ENCODE measurements at places on chromosomes 11 and 22. TPM values are rescaled to one million over a fixed set of nuclear protein-coding genes. Genes with fewer than 3 reads are reported as not detected.

GUCY1A2 gene
- not detected for total RNA-seq

OR52I2 gene
- not detected for total RNA-seq

DNA sequence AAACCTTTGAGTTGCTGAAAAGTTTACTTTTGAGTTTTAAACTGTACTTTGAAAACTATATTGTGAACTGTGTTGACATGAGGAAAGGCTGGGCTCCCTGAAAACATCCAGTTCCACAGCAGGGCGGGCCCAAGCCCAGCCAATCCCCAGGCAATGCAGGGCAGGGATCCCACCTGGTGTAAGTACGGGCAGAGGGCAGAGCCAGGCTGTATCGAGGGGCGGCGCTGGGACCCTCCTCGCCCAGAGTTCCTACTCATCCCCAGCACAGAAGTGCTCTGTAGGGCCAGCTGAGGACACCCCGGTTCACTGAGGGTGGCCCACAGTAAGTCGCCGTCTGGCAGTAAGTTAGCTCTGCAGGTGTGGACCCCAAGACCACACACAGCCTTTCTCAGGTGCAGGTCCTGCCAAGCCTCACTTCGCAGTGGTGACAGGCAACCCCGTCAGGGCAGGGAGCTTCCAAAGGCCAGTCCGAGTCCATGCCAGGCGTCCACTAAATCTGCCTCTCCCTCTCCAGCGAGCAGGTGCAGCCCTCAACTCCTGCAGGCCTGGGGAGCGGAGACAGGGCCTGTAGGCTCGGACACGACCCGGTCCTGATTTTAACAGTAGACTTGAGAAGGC, 6.3 kb downstream of the RASSF7 start:
- peak overlapping the region; percentile 85 for H3K4me3 ChIP-seq
- DNase-seq = no peak
- H3K27me3 ChIP-seq = no peaks in the 10 kb centered on the region
- peaks cover 27% of the 10 kb centered on the region for H3K36me3 ChIP-seq
- no peak overlapping the region for H3K27ac ChIP-seq

DNA sequence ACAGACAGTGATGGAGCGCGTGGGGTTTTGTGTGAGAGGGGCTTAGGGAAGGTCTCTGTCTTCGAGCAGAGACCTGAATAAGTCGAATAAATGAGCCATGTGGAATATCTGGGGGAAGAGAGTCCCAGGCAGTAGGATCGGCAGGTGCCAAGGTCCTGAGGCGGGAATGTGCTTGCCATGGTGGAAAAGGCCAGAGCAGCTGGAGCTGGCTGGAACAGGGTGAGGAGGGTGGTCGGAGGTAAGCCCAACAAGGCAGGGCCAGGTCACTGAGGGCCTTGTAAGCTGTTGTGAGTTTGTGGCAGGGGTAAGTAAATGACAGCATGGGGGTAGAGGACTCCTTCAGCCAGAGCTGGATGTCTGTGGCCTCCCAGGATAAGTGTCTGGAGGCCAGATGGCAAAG, 71.3 kb downstream of the TP53I11 start:
- H3K36me3 ChIP-seq = no peaks in the 10 kb centered on the region
- no peak overlapping the region for H3K27ac ChIP-seq
- no peaks in the 10 kb centered on the region for H3K4me1 ChIP-seq
- DNase-seq = no peak
- H3K4me3 ChIP-seq = no peak overlapping the region

DNA sequence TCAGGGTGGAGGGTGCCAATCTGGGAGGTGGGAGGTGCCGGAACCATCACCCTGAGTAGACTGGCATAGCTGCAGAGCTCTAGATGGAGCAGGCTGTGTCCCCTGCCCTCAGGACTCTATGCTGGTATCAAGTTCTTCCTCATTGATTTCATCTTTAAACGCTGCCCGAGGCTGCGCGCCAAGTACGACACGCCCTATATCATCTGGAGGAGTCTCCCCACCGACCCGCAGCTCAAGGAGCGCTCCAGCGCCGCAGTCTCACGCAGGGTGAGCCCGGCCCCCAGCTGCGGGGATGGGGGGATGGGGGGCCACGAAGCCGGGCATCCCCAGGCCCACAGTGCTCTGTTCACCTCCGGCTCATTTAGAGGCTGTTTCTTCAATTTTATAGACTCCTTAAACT, 52.5 kb downstream of the GRAMD4 start:
- H3K4me1 ChIP-seq = peaks cover 16% of the 10 kb centered on the region
- H3K36me3 ChIP-seq = peaks cover 29% of the 10 kb centered on the region
- peak overlapping the region; percentile 95 for H3K27ac ChIP-seq
- no peak overlapping the region for H3K4me3 ChIP-seq
- DNase-seq = no peak

GRCh38 chr22:39384750-39385480, 14.7 kb upstream of the TAB1 start:
- no peaks in the 10 kb centered on the region for H3K36me3 ChIP-seq
- no peak overlapping the region for H3K27ac ChIP-seq
- H3K4me1 ChIP-seq = peaks cover 9% of the 10 kb centered on the region
- no peaks in the 10 kb centered on the region for H3K27me3 ChIP-seq

MRGPRG gene
- not detected for total RNA-seq

DNA sequence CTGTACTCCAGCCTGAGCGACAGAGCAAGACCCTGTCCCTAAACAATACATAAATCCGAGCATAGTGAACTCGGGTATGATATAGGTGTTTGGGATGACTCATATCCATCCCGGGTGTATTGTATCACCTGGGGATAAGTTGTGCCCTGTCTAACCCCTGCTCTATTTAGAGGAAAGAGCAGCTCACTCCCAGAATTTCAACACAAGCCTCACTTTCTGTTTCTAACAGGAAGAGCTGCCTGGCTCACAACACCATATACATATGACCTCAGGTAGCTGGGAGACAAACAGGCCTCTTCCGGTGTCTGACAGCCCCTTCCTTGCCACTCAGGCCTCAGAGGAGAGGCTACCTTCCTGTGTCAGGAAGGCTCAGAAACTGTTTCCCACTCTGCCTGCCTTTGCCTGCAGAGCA, 9.9 kb upstream of the MICALL1 start:
- peaks cover 9% of the 10 kb centered on the region for H3K36me3 ChIP-seq
- H3K27me3 ChIP-seq = no peaks in the 10 kb centered on the region
- peak overlapping the region; percentile 89 for H3K27ac ChIP-seq
- peak; percentile 42 for DNase-seq
- H3K4me1 ChIP-seq = peaks cover 16% of the 10 kb centered on the region

DNA sequence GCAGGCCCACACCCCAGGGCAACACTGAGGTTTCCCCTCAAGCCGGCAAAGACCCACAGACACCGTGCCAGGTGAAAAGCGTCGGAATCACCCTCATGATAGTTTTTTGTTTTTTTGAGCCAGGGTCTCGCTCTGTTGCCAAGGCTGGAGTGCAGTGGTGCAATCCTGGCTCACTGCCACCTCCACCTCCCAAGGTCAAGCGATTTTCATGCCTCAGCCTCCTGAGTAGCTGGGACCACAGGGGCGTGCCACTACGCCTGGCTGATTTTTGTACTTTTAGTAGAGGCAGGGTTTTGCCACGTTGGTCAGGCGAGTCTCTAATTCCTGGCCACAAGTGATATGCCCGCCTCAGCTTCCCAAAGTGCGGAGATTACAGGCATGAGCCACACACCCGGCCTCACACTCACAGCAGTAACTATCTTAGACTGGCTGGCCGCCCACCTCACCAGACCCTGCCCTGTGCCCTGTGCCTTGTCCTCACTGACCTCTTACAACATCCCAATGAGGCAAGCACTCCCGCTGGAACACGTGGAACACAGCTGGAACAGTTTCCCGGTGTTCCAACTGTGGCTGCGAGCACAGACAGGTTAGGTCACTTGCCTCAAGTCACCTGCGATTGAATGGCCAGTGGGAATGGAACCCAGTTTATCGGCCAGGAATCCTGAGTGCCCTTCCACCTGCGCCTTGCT, 21.1 kb downstream of the LRRC10B start:
- no peak for DNase-seq
- no peak overlapping the region for H3K27ac ChIP-seq
- no peaks in the 10 kb centered on the region for H3K36me3 ChIP-seq
- no peaks in the 10 kb centered on the region for H3K4me1 ChIP-seq

GRCh38 chr11:116478669-116479668, 293.8 kb downstream of the BUD13 start:
- H3K4me1 ChIP-seq = no peaks in the 10 kb centered on the region
- peaks cover 3% of the 10 kb centered on the region for H3K27me3 ChIP-seq
- no peak overlapping the region for H3K4me3 ChIP-seq
- H3K36me3 ChIP-seq = no peaks in the 10 kb centered on the region
- DNase-seq = no peak

GRCh38 chr22:41612603-41613306, 8.1 kb downstream of the DESI1 start:
- H3K27me3 ChIP-seq = peaks cover under 1% of the 10 kb centered on the region
- no peak overlapping the region for H3K4me3 ChIP-seq
- DNase-seq = no peak
- H3K4me1 ChIP-seq = peaks cover 12% of the 10 kb centered on the region
- peaks cover 57% of the 10 kb centered on the region for H3K36me3 ChIP-seq

ATP5MG gene
- total RNA-seq = 237 TPM
